Glutamatergic neuron (in vitro differentiated cells): ENCODE measurements at places on chromosomes 5 and 9. TPM values are rescaled to one million over a fixed set of nuclear protein-coding genes. Genes with fewer than 3 reads are reported as not detected.

Gene GGTA1
- not detected for total RNA-seq

Gene NEURL1B
- total RNA-seq, result 11.4 TPM

Gene FCN2
- total RNA-seq, result not detected

Gene CCDC171
- total RNA-seq, result 3.2 TPM

Gene C5orf58
- not detected for total RNA-seq

DNA sequence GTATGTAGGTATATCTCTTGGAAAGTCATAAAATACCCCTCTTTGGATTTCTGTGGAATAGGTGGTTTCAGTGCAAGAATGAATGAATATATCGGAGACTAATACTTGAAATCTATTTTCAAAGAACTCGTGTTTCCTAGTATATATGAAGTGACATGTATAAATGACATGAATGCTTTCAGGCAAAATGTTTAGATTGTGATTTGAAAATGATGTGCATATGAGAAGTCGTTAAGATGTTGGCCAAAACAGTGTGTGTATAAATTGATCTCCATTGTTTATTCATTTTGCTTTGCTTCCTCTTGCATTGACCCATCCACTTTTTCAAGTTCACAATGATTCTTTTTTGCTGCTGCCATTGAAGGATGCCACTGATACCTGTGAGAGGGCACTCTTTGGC lies 8.3 kb downstream of the TRIO start:
- no peak for DNase-seq

DNA sequence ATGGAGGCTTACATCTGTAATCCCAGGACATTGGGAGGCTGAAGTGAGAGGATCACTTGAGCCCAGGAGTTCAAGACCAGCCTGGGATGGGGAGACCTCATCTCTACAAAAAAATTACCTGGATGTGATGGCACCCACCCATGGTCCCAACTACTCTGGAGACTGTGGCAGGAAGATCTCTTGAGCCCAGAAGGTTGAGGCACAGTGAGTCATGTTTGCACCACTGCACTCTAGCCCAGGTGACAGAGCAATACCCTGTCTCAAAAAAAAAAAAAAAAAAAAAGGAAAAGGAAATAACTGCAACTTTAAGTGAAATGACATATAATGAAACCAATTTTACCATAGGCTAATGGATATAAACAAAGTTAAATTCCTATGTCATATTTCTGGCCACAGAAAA lies 152.1 kb upstream of the DHFR start:
- no peak for DNase-seq

GRCh38 chr5:174234388-174234787 lies 188.9 kb downstream of the NSG2 start:
- no peak for DNase-seq

- DNase-seq, result peak; percentile 39
These were observed 6.4 kb upstream of the DAB2IP start for GRCh38 chr9:121645003-121645402.

DNA sequence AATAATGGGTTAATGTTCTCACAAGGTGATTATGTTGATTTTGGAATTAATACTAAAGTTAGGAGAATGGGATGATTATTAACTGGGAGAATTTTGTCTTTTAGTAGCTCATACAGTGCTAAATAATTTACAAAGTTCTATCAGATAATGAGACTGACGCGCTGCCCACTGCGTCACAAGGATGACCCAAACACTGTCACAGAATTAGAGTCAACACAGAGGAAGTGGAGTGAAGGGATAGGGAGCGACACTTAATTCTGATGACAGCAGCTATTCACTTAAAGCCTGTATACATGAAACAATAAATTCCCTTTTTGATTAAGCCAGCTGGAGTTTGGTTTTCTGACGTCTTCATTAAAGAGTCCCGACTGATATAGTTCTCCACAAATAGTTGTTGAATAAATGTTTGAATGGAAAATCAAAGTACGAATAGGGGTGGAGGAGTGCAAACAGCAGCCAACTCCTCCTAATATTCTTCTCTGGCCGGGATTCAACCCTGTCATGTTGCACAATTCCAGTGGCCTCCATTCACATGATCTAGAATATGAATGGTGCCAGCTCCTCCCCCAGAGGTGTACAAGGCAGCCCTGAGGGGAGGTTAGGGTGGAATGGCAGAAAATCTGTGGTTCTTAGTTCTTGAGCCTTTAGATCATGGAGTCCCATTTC lies 140.3 kb downstream of the PCSK1 start:
- DNase-seq, result no peak

DNA sequence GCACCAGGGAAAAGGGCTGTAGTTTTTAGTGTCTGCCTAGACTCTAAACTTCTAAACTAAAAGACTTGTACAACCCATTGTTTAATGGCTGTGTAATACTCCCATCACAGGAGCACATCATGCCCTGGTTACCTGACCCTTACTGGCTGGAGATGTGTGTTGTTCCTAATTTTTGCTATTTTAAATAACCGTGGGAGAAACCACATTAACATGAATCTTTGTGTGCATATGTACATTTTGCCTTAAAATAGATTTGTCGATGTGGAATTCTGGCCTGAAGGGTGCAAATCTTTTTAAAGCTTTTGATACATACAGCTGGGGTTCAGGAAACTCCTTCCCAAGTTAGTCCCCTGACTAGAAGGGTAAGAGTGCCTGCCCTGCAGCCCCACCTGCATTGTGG lies 39.7 kb downstream of the PHF2 start:
- no peak for DNase-seq

- no peak for DNase-seq
These were observed 149.1 kb downstream of the NXNL2 start for GRCh38 chr9:88684046-88684445.

- DNase-seq, result peak; percentile 72
These were observed 64.3 kb downstream of the GOLM1 start for GRCh38 chr9:86034863-86035734.

- no peak for DNase-seq
These were observed 923 bp downstream of the RECK start for GRCh38 chr9:36037549-36038122.

GRCh38 chr5:88142886-88143692 lies 125.6 kb downstream of the TMEM161B start:
- DNase-seq, result no peak

GRCh38 chr5:154211641-154212390 lies 21.3 kb downstream of the GALNT10 start:
- DNase-seq, result no peak

GRCh38 chr9:68496356-68496755 lies 44.3 kb downstream of the TMEM252 start:
- no peak for DNase-seq

GRCh38 chr9:77016121-77016525 lies 3.3 kb upstream of the FOXB2 start:
- peak; percentile 49 for DNase-seq

GRCh38 chr9:6440405-6440804 lies 27.4 kb downstream of the UHRF2 start:
- no peak for DNase-seq

DNA sequence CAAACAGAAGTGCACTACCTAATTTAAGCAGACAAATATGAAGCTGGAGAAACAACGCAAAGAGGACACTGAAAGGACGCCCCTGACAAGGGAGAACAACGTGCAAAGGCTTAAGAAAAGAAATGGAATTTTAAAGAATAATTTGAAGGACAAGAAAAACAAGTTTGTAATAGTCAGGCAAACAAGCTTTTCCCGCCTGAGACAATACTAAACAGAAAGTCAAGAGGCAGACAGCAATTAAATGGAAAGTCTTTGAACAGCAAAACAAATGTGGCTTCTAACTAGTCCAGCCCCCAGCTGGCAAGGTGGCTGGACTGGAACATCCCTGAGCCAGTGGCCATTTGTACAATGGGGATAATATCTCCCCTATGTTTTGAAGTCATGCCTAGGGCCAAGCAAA lies 63.3 kb downstream of the SIL1 start:
- no peak for DNase-seq

DNA sequence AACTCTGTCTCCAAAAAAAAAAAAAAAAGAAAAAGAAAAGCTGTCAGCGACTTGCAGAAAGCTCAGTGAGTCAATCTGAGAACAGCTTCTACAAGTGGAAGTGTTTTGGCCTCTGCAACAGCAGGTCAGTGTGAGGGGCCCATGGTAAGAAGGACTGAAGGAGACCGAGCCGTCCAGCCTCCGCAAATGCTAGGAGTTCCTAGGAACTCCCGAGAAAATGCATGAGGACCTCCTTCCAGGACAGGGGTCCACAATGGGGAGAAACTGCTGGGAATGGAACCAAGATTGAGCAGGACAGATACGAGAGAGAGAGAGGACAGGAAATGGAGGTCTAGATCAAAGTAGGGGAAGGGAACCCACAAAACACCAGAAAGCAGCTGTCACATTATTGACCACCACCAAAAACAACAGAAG lies 180.5 kb downstream of the CRB2 start:
- no peak for DNase-seq

DNA sequence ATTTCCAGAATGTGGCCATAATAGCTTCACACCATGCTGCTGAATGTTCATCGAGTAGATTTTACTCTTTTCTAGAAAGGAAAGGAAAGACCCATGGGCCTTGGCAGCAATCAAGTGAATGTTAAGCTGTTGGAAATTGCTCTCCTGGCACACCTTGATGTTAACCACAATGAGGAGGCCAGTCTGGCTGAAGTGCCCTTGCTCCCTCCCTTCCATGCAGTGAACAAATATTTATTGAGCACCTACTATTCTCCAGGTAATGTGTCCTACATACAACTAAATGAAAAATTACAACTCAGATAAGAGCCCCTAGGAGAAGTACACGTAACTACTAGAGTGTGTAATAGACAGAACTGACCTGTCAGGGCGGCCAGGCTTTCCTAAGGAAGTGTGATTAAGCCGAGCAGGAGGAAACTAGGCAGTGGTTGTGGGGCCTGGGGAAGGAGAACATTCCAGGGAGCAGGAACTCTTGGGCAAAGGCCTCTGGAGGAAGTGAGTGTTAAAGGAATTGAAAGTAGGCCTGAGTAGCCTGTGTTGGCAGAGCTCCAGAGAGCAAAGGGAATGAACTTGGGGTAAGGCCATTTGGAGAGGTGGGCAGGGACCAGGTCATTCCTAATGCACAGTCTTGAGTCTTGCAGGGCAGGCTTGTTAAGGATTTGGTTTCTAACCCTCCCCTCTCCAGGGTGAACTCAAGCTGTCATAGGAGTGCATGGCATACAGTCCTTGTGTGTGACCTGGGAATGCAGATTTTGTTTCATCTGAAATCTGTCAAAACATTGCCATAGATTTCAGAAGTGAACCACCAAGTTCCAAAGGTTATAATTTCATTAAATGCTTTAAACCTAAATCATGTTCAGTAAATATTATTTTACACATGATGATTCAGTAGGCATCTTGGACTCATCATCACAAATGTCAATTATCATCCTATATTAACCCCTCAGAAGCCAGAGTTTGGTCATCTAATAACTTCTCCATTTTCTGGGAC lies 9.0 kb upstream of the ZSWIM6 start:
- no peak for DNase-seq
